ENCODE measurements at places on chromosomes 16 and 17.

GRCh38 chr16:59905606-59906005 is 1171.5 kb upstream of the GOT2 start:
- no peak for DNase-seq

- no peak for DNase-seq
These were observed 1.0 kb downstream of the ITGA3 start for GRCh38 chr17:50056961-50057330.

DNA sequence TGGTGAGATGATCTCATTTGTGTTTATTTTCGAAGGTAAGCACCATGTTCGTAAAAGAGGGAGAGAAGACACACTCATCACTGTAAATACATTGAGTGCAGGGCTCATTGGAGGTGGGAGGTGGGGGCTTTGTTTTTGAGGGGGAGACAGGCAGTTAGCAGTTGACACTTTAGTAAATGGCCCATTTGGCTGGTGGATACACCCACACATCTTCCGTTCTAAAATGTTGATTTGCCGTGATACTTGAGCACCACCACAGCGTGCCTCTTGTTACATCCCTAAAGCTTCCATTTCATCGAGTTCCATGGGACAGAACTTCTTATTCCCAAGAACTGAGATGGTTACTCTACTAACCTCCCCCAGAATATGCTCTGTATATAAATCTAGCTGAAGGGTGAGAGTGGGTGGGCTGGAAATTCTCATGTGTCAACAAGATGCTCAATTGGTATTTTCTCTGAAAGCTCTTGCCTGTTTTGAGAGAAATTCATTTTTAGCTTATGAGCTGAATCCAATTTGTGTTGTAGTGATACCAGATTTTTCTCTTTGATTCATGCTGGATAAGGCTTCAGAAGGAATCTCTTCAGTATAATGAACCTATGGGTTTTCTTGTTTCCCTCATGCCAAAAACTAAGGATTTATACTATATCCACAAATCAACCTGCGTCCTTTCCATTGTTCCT is 314.3 kb downstream of the RBFOX1 start:
- no peak for DNase-seq

DNA sequence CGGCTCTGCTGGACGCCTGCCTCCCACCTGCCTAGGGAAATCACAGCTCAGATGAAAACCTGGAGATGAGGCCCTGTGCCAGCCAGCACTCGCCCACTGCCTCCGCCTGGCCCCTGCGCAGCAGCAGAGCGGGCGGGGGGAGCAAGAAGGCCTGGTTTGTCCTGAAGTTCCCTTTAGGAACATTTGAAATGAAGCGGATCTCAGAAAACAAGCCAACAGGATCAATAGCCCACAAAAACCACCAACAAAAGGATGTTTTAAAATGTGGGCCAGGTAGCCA is 48.0 kb downstream of the RBFOX3 start:
- no peak for DNase-seq

- no peak for DNase-seq
These were observed 478.3 kb upstream of the ZFHX3 start for GRCh38 chr16:73526011-73526804.

GRCh38 chr17:57262557-57262956 is 6.2 kb downstream of the MSI2 start:
- DNase-seq = no peak

DNA sequence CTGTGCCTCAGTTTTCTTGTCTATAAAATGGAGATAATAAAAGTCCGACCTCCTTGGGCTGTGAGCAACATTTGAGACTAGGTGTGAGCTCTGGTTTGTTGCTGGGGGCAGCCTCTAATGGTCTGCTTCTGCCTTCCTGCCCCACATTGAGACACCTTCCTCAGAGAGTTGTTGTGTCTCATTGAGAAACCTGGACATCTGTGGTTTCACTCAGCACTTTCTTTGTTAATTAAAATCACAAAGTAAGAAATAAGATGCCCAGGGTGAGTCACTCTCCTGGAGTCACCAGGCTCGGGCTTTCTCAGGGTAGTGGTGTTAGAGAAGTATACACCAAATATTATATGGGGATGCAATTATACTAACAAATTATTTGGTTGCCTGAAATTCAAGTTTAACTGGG is 389.2 kb upstream of the SALL1 start:
- DNase-seq = no peak
